Bone marrow (tissue), 2 donors: ENCODE measurements at places on chromosomes 1 and 21.
A peak's percentile ranks its signal among the peaks of the same experiment; 100 is the strongest.

DNA sequence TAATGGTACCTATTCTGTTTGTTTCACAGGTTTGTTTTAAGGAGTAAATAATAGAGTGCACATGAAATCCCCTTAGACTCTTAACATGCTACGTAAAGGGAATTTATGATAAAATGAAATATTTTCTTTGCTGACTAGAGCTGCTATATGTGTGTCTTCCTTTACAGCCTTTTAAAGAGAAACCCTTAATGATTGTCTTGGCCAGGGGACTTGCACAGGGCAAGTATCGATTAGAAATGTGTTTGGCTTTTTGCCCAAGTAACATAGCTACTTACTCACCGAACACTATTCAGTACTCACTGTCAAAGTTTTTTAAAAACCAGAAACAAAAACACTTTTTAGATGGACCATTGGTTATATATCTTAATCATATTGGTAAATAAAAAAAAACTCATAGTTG is 71.3 kb upstream of the KIAA1614 start:
- DNase-seq, result no peak

DNA sequence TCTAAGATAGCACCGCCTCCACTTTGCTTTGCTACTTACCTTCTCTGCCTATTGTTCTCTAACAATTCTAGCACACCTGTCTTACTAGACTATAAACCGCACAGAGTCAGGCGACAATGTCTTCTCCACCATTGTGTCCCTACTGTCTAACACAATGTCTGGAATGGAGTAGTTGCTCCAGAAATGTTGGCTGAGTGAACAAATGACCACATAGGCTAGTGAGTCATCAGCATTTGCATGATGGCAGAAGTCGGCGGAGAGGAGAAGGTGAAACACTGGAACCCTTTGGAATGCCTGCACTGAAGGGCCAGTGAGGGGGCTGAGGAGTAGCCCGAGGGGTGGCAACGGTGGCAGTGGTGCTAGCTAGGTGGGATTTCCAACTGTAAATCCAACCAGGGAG is 14.0 kb upstream of the PABPC4 start:
- DNase-seq, result no peak

- no peak for DNase-seq
These were observed 243.4 kb upstream of the PTBP2 start for GRCh38 chr1:96478228-96478627.

DNA sequence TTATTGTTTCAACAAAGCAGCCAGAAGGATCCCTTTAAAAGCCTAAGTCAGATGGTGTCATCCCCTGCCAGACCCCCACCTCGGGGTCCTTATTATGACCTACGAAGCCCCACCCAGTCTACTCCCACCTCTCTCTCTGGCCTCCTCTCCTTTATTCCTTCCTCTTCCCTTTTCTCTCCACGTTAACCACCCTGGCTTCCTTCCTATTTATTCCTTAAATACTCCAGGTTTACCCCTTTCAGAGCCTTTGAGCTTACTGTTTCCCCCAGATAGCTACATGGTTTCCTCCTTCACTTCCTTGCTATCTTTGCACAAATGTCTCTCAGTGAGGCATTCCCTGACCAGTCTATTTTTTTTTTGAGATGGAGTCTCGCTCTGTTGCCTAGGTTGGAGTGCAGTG is 12.0 kb upstream of the SLC9A1 start:
- no peak for DNase-seq

DNA sequence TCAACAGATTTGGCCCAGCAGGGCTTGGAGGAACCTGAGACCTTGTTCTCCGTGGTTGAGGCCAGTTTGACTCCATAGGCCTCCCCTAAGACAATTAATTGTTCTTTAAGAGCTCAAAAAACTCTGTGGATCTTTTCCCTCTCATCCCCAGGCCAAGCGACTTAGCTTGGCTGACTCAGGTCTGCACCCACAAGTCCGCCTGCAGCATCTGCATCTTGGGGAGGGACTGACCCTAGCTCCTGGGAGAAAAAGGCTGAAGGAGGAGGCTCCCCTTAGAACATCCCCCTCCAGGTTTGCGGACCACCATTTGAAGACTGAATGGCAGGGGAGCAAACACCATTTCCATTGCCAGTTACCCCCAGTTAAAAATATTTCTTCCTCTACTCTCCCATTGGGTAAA is 1.5 kb upstream of the HES2 start:
- DNase-seq, result no peak

DNA sequence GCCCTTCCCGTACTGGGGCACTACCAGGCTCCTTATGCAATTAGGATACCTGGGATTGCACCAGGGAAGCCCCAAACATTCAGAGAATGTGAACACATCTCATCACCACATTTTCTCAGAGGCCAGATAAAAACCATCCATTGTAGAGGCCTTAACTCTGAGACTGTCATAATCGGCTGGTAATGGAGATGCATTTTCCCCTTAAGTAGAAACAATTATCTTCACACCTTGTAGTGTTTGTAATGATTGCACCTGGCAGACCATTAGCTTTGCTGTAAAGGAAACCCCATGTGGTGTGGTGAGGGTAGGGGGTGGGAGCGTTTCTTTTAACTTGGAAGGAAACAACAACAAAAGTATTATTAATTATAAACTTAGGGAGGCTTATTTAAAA is 90.0 kb upstream of the TLR5 start:
- DNase-seq, result no peak

GRCh38 chr1:119946724-119947123 is 50.4 kb upstream of the ADAM30 start:
- DNase-seq, result no peak

GRCh38 chr1:245142171-245142798 is 12.5 kb upstream of the KIF26B start:
- DNase-seq, result no peak

DNA sequence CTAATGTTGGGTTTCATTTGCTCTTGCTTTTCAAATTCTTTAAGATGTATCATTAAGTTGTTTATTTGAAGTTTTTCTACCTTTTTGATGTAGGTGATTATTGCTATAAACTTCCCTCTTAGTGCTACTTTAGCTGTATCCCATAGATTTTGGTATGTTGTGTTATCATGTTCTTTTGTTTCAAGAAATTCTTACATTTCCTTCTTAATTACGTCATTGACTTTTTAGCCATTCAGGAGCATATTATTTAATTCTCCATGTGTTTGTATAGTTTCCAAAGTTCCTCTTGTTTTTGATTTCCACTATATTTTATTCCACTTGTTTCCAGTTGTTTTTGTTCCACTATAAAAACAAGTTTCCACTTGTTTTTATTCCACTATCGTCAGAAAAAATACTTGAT is 15.0 kb downstream of the GPR88 start:
- DNase-seq, result no peak

GRCh38 chr21:41059871-41060270 is 108.1 kb upstream of the BACE2 start:
- no peak for DNase-seq

DNA sequence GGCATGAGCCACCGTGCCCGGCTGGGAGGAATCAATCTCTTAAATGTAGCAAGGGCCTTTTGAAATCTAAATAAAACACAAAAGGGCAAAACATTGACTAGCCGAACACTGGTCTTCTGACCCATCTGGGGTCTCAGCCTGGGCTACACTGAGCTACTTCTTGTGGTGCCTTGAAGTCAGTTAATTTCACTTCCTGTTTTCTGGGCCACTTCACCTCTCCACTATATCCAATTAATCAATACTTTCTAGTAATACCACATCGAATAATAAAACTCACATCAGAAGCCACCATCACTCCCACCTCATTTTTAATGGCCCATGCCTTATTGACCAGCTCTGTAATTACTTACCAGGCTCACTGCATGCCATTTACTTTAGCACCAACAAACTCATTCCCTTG is 138.0 kb upstream of the SAMSN1 start:
- no peak for DNase-seq

DNA sequence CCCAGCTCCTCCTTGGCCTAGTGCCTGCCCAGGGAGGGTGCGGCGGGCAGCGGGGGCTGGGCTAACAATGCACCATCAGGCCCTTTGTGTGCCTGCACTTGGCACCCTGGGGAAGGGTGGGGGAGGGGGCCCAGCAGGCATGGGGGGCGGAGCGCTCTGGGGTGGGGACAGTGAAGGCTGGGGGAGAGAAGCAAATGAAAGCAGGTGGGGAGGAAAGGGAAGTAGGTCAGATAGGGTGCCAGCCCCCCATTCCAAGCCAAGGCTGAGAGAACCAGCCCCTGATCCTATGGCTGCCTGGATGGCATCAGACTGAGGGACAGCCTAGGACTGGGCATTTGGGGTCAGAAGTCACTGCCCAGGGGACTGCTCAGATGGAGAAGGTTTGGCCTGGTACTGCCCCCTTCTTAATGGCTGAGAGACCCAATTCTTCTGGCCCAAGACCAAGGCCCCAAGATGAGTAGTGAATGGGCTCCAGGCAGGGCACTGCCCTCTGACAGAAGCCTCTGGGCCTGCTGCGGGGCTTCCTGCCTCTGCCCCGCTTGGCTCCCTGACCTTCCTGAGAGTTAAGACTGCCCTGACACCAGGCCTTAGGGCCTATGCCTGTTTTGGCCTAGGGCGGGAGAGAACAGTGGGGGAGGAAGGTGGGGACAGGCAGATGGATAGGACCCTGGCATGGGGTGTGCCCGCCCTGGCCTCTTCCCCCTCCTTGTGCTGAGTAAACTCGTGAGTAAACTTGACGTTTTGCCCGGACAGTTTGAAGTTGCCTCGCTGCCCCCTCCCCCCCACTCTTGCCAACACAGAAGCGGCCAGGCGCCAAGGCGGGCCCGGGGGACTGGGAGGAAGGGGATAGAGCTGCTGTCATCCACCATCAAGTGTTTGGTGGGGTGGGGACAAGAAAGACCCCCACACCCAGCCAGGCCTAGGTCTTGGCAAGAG is 2.7 kb downstream of the ZBTB7B start:
- peak; percentile 27 for DNase-seq

DNA sequence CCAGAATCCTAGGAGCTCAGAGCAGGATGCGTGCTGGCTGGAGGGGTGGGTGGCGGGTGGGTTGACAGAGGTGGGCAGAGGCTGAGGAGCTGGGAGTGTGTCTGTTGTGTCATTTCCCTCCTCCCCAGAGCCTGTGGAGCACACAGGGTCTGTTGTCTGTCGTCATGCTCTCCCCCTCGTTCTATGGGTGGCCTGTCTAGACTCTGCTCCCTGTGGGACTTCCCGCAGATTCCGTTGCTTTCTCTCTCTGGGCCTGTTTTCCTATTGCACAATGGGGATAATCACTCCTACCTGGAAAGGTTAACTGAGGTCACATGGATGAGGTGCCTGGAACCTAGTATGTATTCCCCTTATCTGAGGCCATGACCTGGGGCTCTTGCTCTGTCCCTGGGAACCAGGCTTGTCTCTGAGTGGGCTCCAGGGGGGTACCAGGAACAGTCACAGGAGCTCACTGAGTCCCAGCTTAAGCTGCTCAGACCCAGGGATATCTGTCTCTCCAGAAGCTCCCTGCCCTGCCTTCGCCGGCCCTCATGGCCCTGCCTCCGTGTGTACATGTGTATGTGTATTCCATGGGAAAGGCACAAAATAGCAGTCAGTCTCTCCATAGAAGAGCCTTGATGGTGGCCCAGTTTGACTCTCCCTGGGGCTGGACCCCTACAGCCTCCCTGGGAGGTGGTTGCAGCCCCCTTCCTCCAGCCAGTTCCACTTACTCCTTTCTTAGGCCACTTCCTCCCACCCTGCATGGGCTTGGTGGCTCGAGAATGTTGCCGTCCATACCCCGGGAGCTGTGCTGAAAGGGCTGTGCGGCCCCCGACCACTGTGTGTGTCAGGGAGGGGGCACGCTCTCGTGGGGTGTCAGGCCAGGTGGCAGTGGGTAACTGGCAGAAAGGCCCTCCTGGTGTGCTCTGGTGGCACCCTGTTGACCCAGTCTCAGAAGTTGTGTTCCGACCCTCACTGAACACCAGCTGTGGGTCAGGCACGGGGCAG is 17.9 kb downstream of the PTPRF start:
- no peak for DNase-seq

GRCh38 chr1:228873709-228874108 is 138.4 kb downstream of the RHOU start:
- DNase-seq, result no peak

- DNase-seq, result peak; percentile 52
These were observed 48.0 kb upstream of the SLC19A1 start for GRCh38 chr21:45590246-45590725.

DNA sequence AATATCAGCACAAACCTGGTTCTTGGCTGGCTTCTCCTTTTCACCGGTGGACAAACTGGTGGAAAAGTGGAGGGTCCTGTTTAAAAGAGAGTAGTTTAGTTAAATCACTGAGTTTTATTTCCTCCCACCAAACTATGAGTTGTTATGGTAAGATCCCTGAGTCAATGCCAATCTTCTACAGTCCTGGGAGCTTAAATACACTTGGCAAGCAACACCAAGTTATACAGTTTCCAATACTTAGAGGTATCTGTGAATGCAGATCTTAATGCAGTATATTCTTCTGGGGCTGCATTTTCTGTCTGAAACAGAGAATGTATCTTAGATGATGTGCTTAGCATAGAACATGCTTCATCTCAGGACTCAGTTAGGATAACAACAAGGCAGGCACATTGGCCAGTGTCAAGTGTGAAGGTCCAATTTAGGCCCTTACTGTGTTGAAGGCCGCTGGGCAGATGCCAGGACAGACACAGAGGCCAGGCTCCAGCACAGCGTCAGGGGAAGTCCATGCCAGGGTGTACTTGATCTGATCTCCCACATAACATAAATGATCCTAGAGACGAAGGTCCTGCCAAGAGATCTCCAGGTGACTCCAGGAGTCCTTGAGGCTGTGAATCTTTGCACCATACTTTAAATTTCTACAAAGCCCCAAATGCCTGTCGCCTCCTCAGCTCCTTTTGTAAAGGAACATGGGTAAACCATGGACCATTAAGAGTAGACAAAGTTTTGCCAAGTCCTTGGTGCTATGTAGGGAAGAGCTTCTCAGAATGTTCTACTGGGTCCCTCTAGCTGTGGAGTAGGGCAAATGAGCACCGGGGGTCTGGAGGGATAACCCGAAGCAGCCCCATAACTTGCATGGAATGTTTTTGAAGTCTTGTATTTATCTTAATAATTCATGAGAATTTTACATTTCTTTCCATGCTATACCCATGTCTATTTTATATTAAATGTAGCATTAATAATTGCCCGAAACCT is 76.8 kb downstream of the KCNJ15 start:
- no peak for DNase-seq

DNA sequence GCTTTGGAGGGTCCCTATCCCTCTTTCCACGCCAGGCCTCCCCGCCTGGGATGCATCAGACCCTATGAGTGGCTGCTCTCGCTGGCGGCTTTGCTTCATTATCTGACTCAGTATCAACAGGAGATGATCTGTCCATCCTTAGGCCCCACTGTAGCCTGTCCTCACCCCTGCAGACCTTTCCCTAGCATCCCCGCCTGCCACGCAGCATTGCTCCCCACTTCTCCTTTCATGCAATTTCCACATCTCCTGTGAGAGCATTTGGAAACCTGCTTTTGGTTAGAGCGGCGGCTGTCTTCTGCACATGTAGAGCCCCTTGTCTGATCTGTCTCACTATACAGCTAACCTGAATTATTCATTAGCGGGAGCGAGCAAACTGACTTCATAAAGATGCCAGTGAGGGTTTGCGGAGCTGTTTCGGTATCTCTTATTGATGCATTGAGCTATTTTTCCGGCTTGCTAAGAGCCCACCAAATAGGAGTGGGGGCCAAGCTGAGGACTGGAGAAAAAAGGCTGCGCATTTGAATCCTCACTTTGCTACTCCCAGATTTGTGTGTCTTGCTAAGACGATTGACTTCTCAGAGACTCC is 40.0 kb upstream of the ATP2B4 start:
- DNase-seq, result no peak

GRCh38 chr1:19372136-19372514 is 60.0 kb downstream of the SLC66A1 start:
- no peak for DNase-seq
